Endothelial cell (in vitro differentiated cells): ENCODE measurements at places on chromosomes 5 and 9. TPM values are rescaled to one million over a fixed set of nuclear protein-coding genes. Genes with fewer than 3 reads are reported as not detected.

- no peak for DNase-seq
- H3K27ac ChIP-seq: no peak overlapping the region
- no peaks in the 10 kb centered on the region for H3K27me3 ChIP-seq
- no peak overlapping the region for H3K4me3 ChIP-seq
These were observed 31.8 kb downstream of the RUSC2 start for GRCh38 chr9:35521708-35522107.

The FBXO10 gene
- total RNA-seq: 24.2 TPM

The IL9 gene
- not detected for total RNA-seq

DNA sequence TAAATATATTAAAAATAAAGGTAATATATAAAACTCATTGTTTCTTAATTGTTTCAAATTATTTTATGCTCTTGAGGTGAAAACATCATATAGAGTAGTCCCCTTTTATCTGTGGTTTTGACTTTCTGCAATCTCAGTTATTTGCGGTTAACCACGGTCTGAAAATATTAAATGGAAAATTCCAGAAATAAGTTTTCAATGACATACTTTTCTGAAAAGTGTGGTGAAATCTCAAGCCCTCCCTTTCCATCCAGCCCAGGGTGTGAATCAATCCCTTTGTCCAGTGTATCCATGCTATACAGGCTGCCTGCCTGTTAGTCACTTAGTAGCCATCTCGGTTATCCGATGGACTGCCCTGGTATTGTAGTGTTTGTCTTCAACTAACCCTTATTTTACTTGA, 546.7 kb upstream of the DMAC1 start:
- no peaks in the 10 kb centered on the region for H3K4me1 ChIP-seq
- no peak for DNase-seq
- H3K27ac ChIP-seq: no peak overlapping the region
- H3K4me3 ChIP-seq: no peak overlapping the region

The BTNL8 gene
- total RNA-seq: 0.59 TPM

The TMC1 gene
- total RNA-seq: not detected

- peaks cover 8% of the 10 kb centered on the region for H3K27me3 ChIP-seq
- H3K4me1 ChIP-seq: peaks cover 26% of the 10 kb centered on the region
- H3K4me3 ChIP-seq: no peak overlapping the region
These were observed 36.2 kb downstream of the IRF1 start for GRCh38 chr5:132454361-132454760.

DNA sequence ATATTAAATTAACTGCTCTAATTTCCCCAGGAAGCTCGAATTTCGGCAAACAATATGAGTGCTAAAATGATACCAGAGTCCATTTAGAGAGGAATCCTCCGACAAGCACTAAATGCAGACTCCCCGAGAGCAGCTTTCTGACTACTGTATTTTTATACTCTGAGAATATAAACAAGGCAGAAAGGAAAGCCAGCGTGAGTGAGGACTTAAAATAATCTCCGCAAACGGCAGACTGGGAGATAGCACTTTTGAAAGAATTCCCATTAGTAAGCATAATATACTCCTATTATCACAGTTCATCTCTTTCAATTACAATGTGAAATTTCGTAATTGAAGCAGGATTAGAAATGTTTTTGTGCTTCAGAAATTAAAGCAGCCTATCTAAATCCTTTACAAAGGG, 269.4 kb upstream of the PANK3 start:
- no peaks in the 10 kb centered on the region for H3K4me1 ChIP-seq
- no peak overlapping the region for H3K4me3 ChIP-seq
- H3K36me3 ChIP-seq: no peaks in the 10 kb centered on the region
- H3K27me3 ChIP-seq: peaks cover 1% of the 10 kb centered on the region
- no peak for DNase-seq

DNA sequence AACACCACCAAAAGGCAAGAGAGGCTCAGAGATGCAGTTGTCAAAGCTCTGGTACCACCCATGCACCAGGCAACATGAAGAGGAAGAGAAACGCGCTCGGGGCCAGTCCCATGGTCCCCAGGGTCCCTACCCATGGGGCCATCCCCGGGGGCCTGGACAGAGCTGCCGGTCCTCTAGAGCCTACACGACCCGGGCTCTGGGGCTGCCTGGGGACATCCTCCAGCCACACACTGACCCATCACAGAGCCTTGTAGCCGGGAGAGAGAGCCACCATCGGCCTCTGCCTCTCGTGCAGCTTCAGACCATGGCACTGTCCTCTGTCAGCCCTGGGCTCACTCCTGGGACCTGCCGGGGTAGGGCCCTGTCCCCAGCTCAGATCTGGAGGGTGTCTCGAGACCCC, 23.7 kb downstream of the VAV2 start:
- peaks cover 2% of the 10 kb centered on the region for H3K27me3 ChIP-seq
- H3K27ac ChIP-seq: no peak overlapping the region
- peaks cover 5% of the 10 kb centered on the region for H3K4me1 ChIP-seq
- no peaks in the 10 kb centered on the region for H3K36me3 ChIP-seq

The GFI1B gene
- total RNA-seq: not detected

DNA sequence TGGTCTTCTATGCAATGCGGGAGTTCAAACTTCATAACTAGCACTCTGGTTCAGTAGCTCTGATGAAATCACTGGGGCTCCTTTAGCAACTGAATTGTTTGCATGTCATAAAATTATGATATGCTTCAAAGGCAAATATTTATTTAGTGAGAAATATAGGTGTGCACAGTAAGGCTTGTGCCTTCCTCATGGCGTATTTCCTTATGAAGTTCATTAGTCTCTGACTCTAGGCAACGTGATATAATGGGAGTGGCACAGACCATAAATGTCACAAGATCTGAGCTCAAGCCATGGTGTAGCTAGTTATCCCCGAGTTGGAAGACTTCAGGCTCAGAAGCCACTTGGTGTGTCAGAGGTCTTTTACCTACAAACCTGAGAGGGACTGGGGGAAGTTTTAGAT, 35.5 kb downstream of the PIP5K1B start:
- no peak for DNase-seq
- H3K27ac ChIP-seq: no peak overlapping the region
- H3K36me3 ChIP-seq: no peaks in the 10 kb centered on the region
- H3K4me3 ChIP-seq: no peak overlapping the region
- peaks cover 26% of the 10 kb centered on the region for H3K4me1 ChIP-seq
- no peaks in the 10 kb centered on the region for H3K27me3 ChIP-seq

The WNT8A gene
- 0.69 TPM for total RNA-seq

DNA sequence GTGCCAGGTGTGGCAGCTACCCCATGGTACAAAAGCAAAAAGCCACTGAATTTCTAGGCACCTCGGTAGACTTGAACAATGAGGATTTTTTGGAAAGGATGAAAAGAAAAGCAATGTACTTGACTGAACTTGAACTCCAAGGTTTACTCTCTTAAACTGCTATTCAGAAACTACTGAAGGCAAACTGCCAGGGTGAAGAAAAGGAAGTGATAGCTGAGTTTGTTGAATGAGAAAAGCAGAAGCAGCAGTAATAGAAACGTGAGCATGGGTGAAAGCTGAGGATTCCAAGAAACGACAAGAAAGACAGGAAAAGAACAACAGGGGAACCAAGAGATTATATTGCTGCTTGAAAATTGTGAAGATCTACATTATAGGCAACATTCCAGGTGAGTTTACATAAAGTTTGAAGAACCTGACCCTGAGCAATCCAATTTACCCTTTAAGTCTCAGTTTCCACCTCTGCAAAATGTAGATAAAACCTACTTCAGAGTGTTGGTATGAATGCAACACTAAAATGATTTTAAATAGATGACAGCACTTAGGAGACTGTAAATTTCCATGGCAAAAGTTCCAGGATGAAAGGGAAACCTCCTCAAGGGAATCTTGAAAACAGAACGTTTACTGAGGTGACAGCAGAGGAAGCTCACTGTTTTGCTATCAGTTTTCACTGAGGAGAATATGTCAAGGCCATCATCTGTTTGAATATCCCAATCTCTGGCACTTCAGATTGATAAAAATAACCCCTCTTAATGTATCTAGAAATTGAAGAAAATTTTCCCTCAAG, 245.8 kb downstream of the SPATA31D1 start:
- H3K27me3 ChIP-seq: peaks cover 2% of the 10 kb centered on the region
- no peak overlapping the region for H3K27ac ChIP-seq
- peaks cover 11% of the 10 kb centered on the region for H3K4me1 ChIP-seq
- peaks cover 3% of the 10 kb centered on the region for H3K36me3 ChIP-seq
- no peak for DNase-seq

GRCh38 chr5:135462304-135462703, 10.2 kb upstream of the TIFAB start:
- H3K4me3 ChIP-seq: no peak overlapping the region
- peaks cover 13% of the 10 kb centered on the region for H3K27me3 ChIP-seq
- H3K36me3 ChIP-seq: no peaks in the 10 kb centered on the region
- H3K4me1 ChIP-seq: peaks cover 19% of the 10 kb centered on the region
- peak; percentile 68 for DNase-seq

The TRIM7 gene
- not detected for total RNA-seq

- H3K36me3 ChIP-seq: no peaks in the 10 kb centered on the region
- no peak overlapping the region for H3K4me3 ChIP-seq
- H3K4me1 ChIP-seq: peaks cover 3% of the 10 kb centered on the region
- H3K27ac ChIP-seq: no peak overlapping the region
- DNase-seq: no peak
- no peaks in the 10 kb centered on the region for H3K27me3 ChIP-seq
These were observed 6.2 kb upstream of the VPS13A start for GRCh38 chr9:77170991-77171699.

The FBXW11 gene
- total RNA-seq: 62.0 TPM

DNA sequence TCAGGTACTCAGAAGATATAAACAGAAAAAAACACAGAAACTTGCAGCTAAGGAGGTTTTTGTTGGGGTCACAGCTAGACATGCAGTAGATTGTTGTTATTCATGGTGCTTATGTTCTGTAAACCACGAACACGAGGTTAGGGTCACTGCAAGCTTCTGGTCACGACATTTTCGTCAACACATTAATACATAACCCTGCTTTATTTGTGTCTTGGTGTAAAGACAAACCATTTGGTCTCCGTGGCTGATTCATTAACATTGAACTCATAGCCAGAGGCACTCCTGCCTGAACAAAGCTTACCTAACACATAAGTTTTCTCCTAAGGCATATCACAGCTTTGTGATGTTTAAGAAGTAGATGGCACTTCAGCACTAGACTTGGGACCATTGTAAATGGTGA, 16.9 kb downstream of the TEK start:
- no peak for DNase-seq
- peak overlapping the region; percentile 14 for H3K27ac ChIP-seq
- H3K4me3 ChIP-seq: peak overlapping the region; percentile 14
- peaks cover 13% of the 10 kb centered on the region for H3K27me3 ChIP-seq
- H3K36me3 ChIP-seq: peaks cover 63% of the 10 kb centered on the region

DNA sequence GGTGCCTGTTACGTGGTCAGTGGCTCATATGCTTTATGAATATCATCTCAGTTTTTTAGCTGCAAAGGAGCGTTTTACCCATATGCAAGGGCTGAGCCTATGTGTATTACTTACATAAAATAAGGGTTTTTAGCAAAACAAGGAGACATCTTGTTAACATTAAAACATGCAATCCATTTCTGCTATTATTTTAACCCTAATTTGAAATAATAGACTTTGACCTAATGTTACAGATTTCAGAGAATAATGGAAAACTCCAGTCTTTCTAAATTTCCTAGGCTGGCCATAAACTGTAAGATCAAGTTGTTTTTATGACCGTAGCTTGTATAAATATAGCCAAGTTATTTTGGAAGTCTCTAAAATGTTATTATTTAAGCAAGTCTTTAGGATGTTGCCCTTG, 121.1 kb upstream of the SEMA6A start:
- H3K36me3 ChIP-seq: no peaks in the 10 kb centered on the region
- no peak overlapping the region for H3K27ac ChIP-seq
- H3K27me3 ChIP-seq: no peaks in the 10 kb centered on the region
- H3K4me1 ChIP-seq: no peaks in the 10 kb centered on the region
- DNase-seq: no peak

GRCh38 chr5:76202182-76202581, 119.0 kb downstream of the SV2C start:
- no peak overlapping the region for H3K27ac ChIP-seq
- no peaks in the 10 kb centered on the region for H3K27me3 ChIP-seq
- no peak for DNase-seq
- H3K4me1 ChIP-seq: peaks cover 20% of the 10 kb centered on the region

The CATSPER3 gene
- 0.33 TPM for total RNA-seq
